ENCODE measurements at places on chromosomes 3 and 15. TPM values are rescaled to one million over a fixed set of nuclear protein-coding genes. Genes with fewer than 3 reads are reported as not detected.

UROC1 gene
- not detected for total RNA-seq

TF gene
- 0.28 TPM for total RNA-seq

ZNF609 gene
- total RNA-seq = 15.8 TPM

SCN11A gene
- under 0.01 TPM for total RNA-seq

IQCF6 gene
- total RNA-seq = not detected

SH2D7 gene
- total RNA-seq = not detected
